ENCODE measurements at places on chromosomes 7 and 10.

GRCh38 chr10:30455816-30456215, 21.8 kb downstream of the MAP3K8 start:
- no peak for DNase-seq

- no peak for DNase-seq
Measured at GRCh38 chr7:151552352-151553028, 32.8 kb upstream of the RHEB start.

DNA sequence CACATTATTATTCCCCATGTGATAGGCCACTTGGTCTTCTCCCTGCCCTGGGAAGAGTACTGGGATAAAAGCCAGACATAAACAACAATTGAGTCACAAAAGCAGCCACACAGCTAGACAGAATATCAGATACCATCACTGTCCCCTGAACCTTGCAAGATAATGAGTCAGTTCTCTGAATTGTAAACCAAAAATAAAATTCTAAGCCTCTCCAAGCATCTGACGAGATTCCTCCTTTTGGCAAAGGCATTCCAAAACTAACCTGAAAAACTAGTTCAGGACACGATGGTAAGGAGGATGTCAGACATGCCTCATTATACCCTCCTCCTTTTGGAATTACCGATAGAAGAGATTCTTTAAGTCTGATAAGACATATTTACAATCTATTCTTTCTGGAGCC, 450.7 kb downstream of the HTR7 start:
- DNase-seq = no peak

DNA sequence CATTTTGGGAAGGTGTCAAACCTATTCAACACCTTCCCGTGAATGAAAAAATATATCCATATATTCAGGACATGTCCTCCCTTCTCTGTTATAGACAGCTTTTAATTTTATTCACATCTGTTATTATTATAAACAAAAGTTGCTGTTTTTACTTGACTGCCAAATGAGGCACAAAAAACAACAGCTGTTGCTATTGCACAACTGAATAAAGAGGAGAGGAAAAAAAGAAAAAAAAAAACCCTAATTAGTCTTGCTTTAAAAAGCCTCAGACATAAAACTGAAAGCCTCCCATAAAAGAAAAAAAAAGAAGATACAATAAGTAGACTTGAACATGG, 153.4 kb downstream of the BMPER start:
- DNase-seq = no peak

DNA sequence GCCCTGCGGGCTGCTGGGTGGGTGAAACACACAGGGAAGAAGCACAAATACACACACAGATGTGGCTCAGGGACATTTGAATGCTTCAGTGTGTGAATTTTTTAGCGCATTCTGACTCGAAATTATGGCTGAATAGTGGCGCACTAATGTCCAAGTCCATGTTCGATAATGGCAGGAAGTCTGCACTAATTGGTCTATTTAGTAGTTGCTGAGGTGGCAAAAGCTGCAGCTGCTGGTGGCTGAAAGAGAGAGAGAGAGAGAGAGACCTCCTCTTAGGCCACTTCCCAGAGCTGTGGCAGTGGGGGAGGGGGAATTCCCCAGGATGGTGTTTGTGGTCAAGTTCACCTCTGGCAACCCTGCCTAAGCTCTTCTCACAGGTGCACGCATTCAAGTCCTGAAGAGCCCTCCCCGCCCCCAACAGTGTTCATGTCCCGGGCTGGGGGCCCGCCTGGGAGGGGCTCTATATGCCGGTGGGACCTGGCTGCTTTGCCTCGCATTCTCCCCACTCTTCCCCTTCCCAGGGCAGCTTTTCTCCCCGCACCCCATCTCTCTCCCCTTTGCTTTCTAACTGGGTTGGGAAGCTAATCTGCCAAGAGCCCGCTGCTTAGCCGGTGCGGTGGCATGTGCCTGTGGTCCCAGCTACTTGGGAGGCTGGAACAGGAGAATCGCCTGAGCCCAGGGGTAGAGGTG, 6.0 kb upstream of the MNX1 start:
- no peak for DNase-seq

DNA sequence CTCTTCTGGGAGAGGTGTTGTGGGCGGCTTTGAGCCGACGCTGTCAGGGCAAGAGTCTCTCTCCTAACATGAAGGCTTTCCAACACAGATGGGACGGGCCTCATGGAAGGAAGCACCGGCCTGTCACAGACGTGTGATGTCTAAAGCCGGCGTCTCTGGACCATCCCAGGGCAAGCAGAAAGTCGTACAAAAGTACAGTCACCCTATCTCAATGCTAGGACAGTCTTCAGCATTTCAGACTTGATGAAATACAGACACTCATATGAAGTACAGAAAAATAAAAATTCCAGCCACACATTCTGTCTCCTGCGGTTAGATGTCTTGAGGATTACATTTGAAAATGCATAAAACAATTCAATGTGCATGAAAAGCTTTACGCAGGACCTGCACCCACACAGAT, 30.6 kb downstream of the CYP2W1 start:
- DNase-seq = no peak

DNA sequence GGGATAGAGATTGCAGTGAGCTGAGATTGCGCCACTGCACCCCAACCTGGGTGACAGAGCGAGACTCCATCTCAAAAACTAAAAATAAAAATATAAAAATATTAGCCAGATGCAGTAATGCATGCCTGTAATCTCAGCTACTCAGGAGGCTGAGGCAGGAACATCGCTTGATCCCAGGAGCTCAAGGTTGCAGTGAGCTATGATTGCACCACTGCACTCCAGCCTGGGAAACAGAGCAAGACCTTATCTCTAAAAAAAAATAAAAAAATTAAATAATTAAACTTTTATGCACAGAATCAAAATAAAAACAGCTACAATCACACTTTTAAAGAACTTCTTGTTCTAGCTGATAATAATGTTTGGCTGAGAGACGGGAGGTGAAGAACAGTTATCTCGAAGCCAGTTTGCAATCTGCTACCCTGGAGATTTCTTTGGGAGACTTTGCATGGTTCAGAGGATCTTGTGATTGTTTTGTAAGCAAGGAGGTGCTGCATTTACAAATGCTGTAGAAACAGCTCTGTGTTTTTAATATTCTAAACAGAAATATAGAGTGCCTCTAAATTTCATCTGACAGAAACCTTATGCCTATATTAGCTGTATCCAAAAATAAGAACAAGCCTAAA, 19.9 kb upstream of the MACROH2A2 start:
- DNase-seq = no peak

GRCh38 chr10:17340144-17340829, 112.2 kb downstream of the VIM start:
- no peak for DNase-seq

Measured in left renal cortex interstitium (tissue), 4 donors.